ENCODE measurements at places on chromosomes 13 and 19. TPM values are rescaled to one million over a fixed set of nuclear protein-coding genes. Genes with fewer than 3 reads are reported as not detected.

The YJEFN3 gene
- total RNA-seq = 0.28 TPM

The LAMP1 gene
- 92.0 TPM for total RNA-seq

The PEAK3 gene
- not detected for total RNA-seq

The TEX101 gene
- total RNA-seq = not detected

The FRY gene
- total RNA-seq = 15.8 TPM

The GARIN5B gene
- not detected for total RNA-seq

The ZNF562 gene
- total RNA-seq = 31.6 TPM

The CTXN1 gene
- 1.4 TPM for total RNA-seq

The SRRM5 gene
- not detected for total RNA-seq

The SIGLEC5 gene
- total RNA-seq = not detected

The FAM83E gene
- 0.56 TPM for total RNA-seq

The KANK3 gene
- total RNA-seq = 0.56 TPM

The DNAAF3 gene
- 0.77 TPM for total RNA-seq

The GPR183 gene
- 0.19 TPM for total RNA-seq

The CEACAM6 gene
- not detected for total RNA-seq

The MAP3K10 gene
- total RNA-seq = 6.9 TPM

The HSD17B14 gene
- 2.5 TPM for total RNA-seq

The KLK5 gene
- total RNA-seq = under 0.01 TPM

The CPB2 gene
- not detected for total RNA-seq

The KLK6 gene
- total RNA-seq = not detected

The MEIS3 gene
- total RNA-seq = 24.3 TPM

The CGB1 gene
- 0.28 TPM for total RNA-seq

The KLK3 gene
- total RNA-seq = not detected

The SLC7A10 gene
- not detected for total RNA-seq

The CYP2S1 gene
- 1.3 TPM for total RNA-seq

The FAM124A gene
- total RNA-seq = 0.96 TPM

The FFAR2 gene
- total RNA-seq = not detected

The PNMA8B gene
- total RNA-seq = 0.19 TPM

The ATP13A1 gene
- total RNA-seq = 84.2 TPM

The ETV2 gene
- 0.19 TPM for total RNA-seq

The ZNF878 gene
- not detected for total RNA-seq

The DOCK6 gene
- 16.3 TPM for total RNA-seq

The INSR gene
- 40.0 TPM for total RNA-seq

The C19orf53 gene
- 57.5 TPM for total RNA-seq

The CEACAM3 gene
- total RNA-seq = not detected

The C19orf38 gene
- 2.3 TPM for total RNA-seq

The FBL gene
- 227 TPM for total RNA-seq

The KLHL1 gene
- total RNA-seq = not detected

The ZNF536 gene
- not detected for total RNA-seq

The CAMSAP3 gene
- total RNA-seq = not detected

The ZNF112 gene
- 7.1 TPM for total RNA-seq

The MAMSTR gene
- total RNA-seq = 0.28 TPM

The LRRC25 gene
- under 0.01 TPM for total RNA-seq

The LRCH1 gene
- 6.2 TPM for total RNA-seq

The NLRP4 gene
- total RNA-seq = not detected
